SJSA1 (cell line): ENCODE measurements at places on chromosomes 13 and 19. TPM values are rescaled to one million over a fixed set of nuclear protein-coding genes. Genes with fewer than 3 reads are reported as not detected.

DNA sequence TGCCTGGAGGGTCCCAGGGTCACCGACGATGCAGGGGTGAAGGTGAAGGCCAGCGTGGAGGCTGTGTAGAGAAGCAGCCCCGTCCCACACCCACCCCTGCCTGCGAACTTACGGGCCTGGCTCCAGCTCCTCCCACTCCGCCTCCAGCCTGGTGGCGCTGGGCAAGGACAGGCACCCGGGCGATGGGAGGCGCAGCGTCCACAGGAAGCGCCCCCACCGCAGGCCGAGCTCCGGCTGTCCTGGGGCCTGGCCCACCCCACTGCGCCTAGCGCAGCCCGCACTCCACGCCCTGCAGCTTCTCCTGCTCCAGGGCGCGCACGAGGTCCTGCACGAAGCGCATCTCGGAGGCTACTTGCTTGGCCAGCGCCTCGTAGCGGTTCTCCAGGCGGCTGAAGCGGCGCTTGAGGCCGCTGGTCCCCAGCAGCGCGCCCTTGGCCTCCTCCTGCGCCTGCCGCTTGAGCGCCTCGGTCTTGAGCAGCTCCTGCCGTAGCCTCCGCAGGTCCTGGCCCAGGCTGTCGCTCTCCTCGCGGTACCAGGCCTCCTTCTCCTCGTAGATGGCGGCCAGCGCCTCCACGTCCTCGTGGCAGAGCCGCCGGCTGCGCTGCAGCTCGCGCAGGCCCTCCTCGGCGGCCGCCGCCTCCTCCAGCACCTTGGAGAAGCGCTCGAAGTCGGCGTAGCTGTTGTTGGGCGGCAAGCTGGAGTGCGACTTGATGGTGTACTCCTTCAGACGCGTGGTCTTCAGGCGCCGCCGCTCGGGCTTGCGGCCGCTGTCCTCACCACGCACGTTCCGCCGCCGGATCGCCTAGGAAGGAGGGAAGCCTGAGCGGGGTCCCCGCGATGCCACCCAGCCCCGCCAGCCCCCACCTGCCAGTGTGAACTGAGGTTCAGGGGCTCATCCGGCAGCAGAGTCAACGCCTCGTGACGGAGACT, 11.8 kb downstream of the DAPK3 start:
- peaks cover 98% of the 10 kb centered on the region for H3K36me3 ChIP-seq
- no peak overlapping the region for H3K27ac ChIP-seq
- no peaks in the 10 kb centered on the region for H3K27me3 ChIP-seq
- no peak overlapping the region for H3K4me3 ChIP-seq
- peaks cover 7% of the 10 kb centered on the region for H3K4me1 ChIP-seq

DNA sequence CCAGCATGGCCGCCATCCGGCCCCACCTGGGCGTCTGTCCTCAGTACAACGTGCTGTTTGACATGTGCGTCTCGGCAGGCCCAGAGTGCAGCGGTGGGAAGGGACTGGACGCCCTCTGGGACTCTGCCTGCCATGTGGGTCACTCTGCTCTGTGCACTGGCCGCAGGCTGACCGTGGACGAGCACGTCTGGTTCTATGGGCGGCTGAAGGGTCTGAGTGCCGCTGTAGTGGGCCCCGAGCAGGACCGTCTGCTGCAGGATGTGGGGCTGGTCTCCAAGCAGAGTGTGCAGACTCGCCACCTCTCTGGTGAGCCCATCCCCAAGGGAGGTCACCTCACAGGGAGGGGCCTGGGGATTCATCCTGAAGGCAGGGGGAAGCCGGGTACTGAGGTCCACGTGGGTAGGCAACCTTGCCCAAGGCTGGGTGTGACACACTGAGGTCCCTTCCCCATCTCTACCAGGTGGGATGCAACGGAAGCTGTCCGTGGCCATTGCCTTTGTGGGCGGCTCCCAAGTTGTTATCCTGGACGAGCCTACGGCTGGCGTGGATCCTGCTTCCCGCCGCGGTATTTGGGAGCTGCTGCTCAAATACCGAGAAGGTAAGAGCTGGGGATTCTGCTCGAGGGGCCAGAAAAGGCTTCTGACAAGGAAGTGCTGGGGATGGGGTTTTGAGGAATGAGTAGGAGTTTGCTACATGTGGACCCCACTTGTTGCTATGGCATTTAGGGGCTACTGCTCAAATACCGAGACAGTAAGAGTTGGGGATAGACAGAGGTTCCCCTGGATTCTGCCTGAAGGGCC, 11.3 kb downstream of the ABCA7 start:
- no peak for DNase-seq
- H3K4me3 ChIP-seq = no peak overlapping the region
- no peaks in the 10 kb centered on the region for H3K36me3 ChIP-seq
- H3K27ac ChIP-seq = no peak overlapping the region
- H3K4me1 ChIP-seq = no peaks in the 10 kb centered on the region

- DNase-seq = no peak
- H3K27ac ChIP-seq = no peak overlapping the region
- H3K4me3 ChIP-seq = no peak overlapping the region
- H3K36me3 ChIP-seq = no peaks in the 10 kb centered on the region
- no peaks in the 10 kb centered on the region for H3K27me3 ChIP-seq
Measured at GRCh38 chr13:34667286-34668218, 274.5 kb upstream of the NBEA start.

- no peaks in the 10 kb centered on the region for H3K36me3 ChIP-seq
- H3K4me3 ChIP-seq = no peak overlapping the region
- no peak overlapping the region for H3K27ac ChIP-seq
- no peak for DNase-seq
- peaks cover 24% of the 10 kb centered on the region for H3K4me1 ChIP-seq
- H3K27me3 ChIP-seq = no peaks in the 10 kb centered on the region
Measured at GRCh38 chr13:109390391-109390790, 396.0 kb downstream of the IRS2 start.

- no peak overlapping the region for H3K27ac ChIP-seq
- no peaks in the 10 kb centered on the region for H3K4me1 ChIP-seq
- H3K27me3 ChIP-seq = 0 out of 2 replicates have a peak, but pooled peaks cover 3% of the 10 kb centered on the region
- DNase-seq = no peak
- H3K4me3 ChIP-seq = no peak overlapping the region
Measured at GRCh38 chr19:7789447-7789846, 26.4 kb downstream of the CLEC4M start.

- H3K36me3 ChIP-seq = no peaks in the 10 kb centered on the region
- H3K4me1 ChIP-seq = no peaks in the 10 kb centered on the region
- H3K4me3 ChIP-seq = no peak overlapping the region
- H3K27ac ChIP-seq = no peak overlapping the region
- no peak for DNase-seq
- 0 out of 2 replicates have a peak, but pooled peaks cover 10% of the 10 kb centered on the region for H3K27me3 ChIP-seq
Measured at GRCh38 chr19:29854033-29854432, 42.2 kb downstream of the CCNE1 start.

DNA sequence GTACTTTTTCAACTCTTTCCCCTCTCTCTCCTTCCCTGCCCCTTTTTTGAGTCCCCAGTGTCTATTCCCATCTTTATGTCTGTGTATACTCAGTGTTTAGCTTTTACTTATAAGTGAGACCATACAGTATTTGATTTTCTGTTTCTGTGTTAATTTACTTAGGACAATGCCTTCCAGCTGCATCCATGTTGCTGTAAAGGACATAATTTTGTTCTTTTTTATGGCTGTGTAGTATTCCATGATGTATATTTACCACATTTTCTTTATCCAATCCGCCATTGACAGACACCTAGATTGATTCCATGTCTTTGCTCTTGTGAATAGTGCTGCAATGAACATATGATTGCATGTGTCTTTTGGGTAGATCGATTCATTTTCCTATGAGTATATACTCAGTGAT, 10.7 kb upstream of the ZC3H13 start:
- H3K4me3 ChIP-seq = no peak overlapping the region
- H3K36me3 ChIP-seq = no peaks in the 10 kb centered on the region
- no peaks in the 10 kb centered on the region for H3K27me3 ChIP-seq
- no peak for DNase-seq
- no peaks in the 10 kb centered on the region; the same call in 1 of the 2 replicates for H3K4me1 ChIP-seq
- no peak overlapping the region for H3K27ac ChIP-seq

DNA sequence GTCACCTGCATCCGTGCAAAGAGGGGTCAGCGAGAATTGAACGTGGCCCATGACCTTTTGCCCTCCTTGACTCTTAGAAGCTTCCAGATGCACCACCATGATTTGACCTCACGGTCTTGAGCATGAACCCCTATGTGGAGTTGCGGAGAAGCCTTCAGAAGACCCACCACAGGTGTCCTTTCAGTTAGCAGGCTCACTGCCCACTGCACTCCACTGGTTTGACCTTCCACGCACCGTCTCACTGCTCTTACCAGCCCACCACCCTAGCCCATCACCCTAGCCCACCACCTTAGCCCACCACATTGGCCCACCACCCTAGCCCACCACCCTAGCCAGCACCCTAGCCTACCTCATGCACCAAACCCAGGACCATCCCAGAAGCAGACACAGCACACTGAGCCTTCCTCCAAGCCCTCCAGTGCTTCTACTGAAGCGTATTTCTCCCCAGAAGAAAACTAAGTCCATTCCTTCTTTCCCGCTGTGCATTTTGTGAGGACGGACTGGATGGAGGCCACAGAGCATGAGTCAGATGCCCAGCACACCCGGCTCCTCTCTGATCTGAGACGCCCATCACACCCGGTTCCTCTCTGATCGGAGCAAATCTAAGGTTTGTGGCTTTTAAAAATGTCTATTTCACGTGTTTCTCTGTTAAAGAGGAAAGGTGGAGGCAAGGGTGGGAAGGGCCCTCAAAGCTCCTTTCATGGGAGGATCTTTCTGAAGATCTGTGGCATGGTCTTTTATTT, 45.8 kb downstream of the SOX1 start:
- no peak overlapping the region for H3K4me3 ChIP-seq
- H3K27ac ChIP-seq = no peak overlapping the region
- peak; percentile 39 for DNase-seq
- no peaks in the 10 kb centered on the region for H3K4me1 ChIP-seq
- peaks cover 86% of the 10 kb centered on the region for H3K27me3 ChIP-seq

DNA sequence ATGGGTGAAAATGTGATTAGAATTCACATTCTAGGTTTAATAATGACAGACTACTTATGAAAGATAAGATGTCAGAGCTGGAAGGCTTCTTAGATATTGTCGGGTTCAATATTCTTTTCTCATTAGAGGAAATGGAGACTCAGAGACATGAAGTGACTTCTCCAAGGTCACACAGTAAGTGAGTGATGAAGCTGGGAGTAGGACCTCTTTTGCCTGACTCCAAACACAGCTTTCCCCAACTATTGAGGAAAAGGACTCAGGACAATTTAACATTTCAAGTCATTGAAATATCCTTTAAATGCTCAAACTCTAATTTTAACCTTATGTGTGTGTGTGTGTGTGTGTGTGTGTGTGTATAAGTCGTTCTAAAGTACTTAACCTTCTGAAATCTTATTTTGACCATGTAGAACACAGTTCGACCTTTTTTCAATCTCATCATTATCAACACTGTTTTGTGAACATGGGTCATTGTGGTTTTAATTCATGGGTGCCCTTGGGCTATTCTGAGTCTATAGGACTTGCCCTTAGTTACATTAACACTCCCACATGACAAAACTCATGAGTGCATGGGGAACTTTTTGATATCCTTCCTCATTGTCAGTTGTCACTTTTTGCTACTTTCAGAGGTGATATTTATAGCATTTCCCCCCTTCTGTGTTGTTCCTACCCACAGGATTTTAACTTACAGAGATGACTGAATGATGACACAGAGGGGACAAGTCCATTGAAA, 53.0 kb downstream of the LRCH1 start:
- no peak overlapping the region for H3K4me3 ChIP-seq
- H3K36me3 ChIP-seq = no peaks in the 10 kb centered on the region
- H3K27me3 ChIP-seq = no peaks in the 10 kb centered on the region
- peaks cover 14% of the 10 kb centered on the region for H3K4me1 ChIP-seq
- DNase-seq = no peak
- H3K27ac ChIP-seq = no peak overlapping the region

GRCh38 chr13:77696879-77697216, 639 bp upstream of the SLAIN1 start:
- DNase-seq = no peak
- H3K4me1 ChIP-seq = peaks cover 8% of the 10 kb centered on the region; the same call in 1 of the 2 replicates
- no peaks in the 10 kb centered on the region for H3K36me3 ChIP-seq
- H3K4me3 ChIP-seq = no peak overlapping the region
- H3K27ac ChIP-seq = no peak overlapping the region
- peaks cover 38% of the 10 kb centered on the region for H3K27me3 ChIP-seq

DNA sequence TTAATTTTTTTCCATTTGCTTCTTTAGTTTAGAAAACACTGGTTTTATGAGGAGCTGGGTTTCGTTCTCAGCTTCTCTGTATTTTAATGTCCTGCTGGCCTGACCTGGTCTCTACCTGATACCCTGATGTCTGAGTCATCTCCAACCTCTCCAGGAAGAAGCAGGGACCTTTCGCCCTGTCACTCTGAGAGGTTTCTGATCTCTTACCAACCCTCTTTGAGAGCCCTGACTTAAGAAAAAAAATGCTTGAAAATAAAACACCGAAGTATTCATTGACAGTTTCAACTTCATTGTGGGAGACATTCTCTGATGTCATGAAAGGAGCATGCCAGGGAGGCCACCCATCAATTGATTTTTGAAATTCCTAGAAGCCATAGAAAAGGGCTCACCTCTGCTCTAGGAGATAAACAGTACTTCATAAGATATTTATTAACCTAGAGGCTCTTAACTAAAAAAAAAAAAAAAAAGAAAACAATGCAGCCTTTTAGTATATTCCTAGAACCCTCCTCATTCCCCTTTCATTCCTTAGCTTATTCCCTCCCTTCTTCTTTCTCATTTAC, 234.8 kb downstream of the ENOX1 start:
- DNase-seq = no peak
- H3K4me3 ChIP-seq = no peak overlapping the region
- H3K27me3 ChIP-seq = no peaks in the 10 kb centered on the region
- no peaks in the 10 kb centered on the region for H3K36me3 ChIP-seq
- H3K27ac ChIP-seq = no peak overlapping the region

- no peaks in the 10 kb centered on the region for H3K36me3 ChIP-seq
- no peak for DNase-seq
- no peaks in the 10 kb centered on the region for H3K27me3 ChIP-seq
- no peak overlapping the region for H3K4me3 ChIP-seq
Measured at GRCh38 chr13:44399074-44399473, 25.4 kb downstream of the SERP2 start.

DNA sequence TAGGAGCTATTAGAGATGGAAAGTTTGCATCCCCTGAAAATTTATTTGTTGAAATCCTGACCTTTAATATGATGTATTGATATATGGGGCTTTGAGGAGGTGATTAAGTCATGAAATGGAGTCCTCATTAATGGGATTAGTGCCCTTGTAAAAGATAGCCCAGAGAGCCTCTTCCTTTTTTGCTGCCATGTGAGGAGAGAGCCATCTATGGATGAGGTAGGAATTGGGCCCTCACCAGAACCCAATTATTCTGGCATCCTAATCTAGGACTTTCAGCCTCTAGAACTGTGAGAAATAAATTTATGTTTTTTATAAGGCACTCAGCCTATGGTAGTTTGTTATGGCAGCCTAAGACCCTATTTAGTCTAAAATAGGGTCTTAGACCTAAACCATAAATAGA, 250.2 kb upstream of the SLITRK1 start:
- H3K4me1 ChIP-seq = no peaks in the 10 kb centered on the region
- H3K36me3 ChIP-seq = no peaks in the 10 kb centered on the region
- H3K27me3 ChIP-seq = no peaks in the 10 kb centered on the region
- H3K27ac ChIP-seq = no peak overlapping the region

GRCh38 chr19:31054430-31054829, 294.8 kb downstream of the TSHZ3 start:
- H3K36me3 ChIP-seq = no peaks in the 10 kb centered on the region
- peaks cover 3% of the 10 kb centered on the region; the same call in 1 of the 2 replicates for H3K4me1 ChIP-seq
- DNase-seq = peak; percentile 77

- no peaks in the 10 kb centered on the region for H3K4me1 ChIP-seq
- no peak for DNase-seq
- H3K27me3 ChIP-seq = no peaks in the 10 kb centered on the region
- no peak overlapping the region for H3K27ac ChIP-seq
- no peaks in the 10 kb centered on the region for H3K36me3 ChIP-seq
Measured at GRCh38 chr13:27495551-27495950, 45.2 kb upstream of the MTIF3 start.

Gene GPR180
- 9.2 and 10.7 TPM in 2 replicates for total RNA-seq

Gene SIX5
- total RNA-seq = 9.1 and 10.2 TPM in 2 replicates

Gene FGF22
- 0.13 TPM in 1 of 2 replicates, not detected in the other for total RNA-seq

Gene F7
- not detected in 2 replicates for total RNA-seq

Gene FAM216B
- total RNA-seq = 1.4 TPM in 1 of 2 replicates, not detected in the other

Gene ERFL
- not detected in 2 replicates for total RNA-seq
